ENCODE measurements at places on chromosomes 4 and X.

GRCh38 chr4:65983061-65983460 is 312.8 kb upstream of the EPHA5 start:
- peak; percentile 68 for DNase-seq

DNA sequence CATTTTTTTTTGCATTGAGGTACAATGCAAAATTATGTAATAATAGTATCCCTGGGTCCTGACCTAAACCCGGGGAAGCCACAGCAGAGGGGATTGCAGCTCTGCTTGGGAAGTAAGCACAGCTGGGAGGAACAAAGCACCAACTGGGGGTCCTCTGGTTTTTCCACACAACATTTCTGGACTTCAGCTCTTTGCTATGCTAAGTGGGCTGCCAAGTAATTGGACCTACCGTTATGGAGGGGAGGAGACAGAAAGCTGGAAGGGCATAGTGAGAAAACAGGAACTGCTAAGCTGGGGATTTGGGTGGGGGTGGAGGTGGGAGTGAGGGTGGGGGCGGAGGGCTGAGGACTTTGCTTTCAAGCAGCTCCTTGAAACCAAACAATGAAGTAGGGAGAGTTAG is 183.3 kb downstream of the ZIC3 start:
- no peak for DNase-seq

- peak; percentile 68 for DNase-seq
Observed at GRCh38 chr4:1177274-1178141, 5.1 kb upstream of the SPON2 start.

GRCh38 chrX:110132450-110133114 is 129.7 kb downstream of the TMEM164 start:
- no peak for DNase-seq

DNA sequence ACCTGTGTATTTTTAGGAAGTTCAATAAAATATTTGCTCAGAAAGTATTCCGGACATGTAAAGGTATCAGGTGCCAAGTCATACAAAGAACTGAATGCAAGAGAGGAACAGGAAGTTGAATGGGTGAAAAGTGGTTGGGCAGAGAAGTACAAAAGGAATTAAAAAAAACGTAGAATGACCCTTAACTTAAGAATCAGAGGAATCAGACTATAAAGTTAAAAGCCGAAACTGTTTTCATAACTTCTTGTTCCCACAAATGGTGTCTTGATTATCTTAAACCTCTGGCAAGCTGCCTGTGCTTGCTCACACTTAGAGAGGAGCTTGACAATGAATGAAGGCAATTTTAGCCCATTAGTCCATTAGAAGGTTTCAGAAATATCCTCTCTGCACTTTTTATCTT is 81.6 kb upstream of the HHIP start:
- peak; percentile 49 for DNase-seq

DNA sequence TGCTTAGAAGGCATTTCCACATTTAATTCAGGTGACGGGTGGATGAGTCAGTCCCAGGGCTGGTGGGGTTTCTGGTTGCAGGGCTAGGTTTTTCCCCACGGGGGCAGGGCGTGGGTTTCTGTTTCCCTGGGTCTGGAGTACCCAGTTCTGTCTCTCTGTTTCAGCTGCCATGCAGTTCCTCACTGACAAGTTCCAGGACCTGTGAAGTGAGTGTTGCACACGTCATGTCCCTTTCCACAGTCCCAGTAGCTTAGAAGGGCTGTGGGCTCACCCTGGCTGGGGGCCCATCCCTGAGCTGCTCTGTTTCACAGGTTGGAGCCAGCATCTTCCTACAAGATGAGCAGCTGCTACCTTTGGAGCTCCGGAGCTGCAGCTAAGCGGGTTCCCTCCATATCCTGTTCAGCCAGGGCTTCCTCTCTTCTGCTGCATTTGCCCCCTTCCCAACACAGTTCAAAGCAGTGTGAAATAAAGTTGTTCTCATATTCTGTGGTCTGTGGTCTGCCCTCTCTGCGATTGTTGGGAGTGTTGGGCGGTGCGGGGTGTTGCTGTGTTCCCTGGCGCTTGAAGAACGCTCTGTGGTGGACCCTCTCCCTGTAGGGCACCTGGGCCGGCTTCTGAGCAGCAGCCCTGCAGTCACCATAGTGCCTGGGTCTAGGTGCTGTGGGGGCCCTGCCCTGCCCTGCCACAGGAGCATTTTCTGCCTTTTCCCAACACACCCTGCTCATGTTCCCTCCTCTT is 3.9 kb downstream of the LOC101059915 start:
- DNase-seq = no peak

DNA sequence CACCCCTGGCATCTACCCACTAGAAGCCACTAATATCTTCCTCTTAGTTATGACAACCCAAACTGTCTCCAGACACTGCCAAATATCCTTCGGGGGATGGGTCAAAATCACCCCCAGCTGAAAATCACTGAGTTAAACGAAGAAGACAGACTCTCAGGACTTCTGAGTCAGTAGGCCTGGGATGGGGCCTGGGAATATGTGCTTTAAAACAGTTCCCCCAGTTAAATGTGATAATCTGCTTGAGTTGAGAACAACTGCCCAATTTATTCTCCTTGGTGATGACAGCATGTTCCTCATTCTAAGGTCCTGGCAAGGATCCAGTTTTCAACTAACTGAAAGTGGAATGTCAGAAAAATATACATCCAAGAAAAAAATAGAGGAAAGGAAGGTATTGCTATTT is 52.4 kb downstream of the CBLL2 start:
- DNase-seq = peak; percentile 37

GRCh38 chr4:76874176-76874575 is 23.8 kb downstream of the SOWAHB start:
- DNase-seq = no peak

- DNase-seq = no peak
Observed at GRCh38 chrX:38089173-38089982, 83.0 kb downstream of the SYTL5 start.

GRCh38 chr4:142549726-142550463 is 296.2 kb downstream of the INPP4B start:
- peak; percentile 96 for DNase-seq

DNA sequence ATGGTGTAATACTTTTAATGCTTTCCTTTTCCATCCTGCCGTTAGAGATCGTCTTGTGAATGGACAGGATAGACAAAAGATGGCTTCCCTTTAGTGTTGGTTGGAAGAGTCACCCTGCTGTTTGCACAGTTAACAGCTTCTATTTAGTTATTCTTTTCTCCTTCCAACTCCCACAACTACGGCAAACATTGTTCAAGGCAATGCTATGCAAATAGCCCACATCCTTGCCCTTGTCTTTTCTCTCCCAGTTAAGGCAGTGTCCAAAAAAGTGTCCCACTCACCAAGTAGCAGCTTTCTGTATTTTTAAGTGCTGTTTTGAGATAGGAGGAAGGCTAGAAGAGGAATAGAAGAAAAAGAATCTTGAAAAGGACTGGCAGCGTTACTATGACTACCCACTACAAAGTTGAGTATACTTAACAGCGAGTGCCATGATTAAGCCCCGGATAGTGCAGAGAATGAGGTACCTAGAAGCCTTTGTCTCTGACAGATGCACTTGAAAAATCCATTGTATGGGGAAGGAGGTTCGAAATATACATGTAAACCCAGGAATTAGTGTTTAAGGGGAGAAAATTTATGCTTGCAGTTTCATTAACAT is 12.1 kb upstream of the RUFY3 start:
- peak; percentile 55 for DNase-seq

DNA sequence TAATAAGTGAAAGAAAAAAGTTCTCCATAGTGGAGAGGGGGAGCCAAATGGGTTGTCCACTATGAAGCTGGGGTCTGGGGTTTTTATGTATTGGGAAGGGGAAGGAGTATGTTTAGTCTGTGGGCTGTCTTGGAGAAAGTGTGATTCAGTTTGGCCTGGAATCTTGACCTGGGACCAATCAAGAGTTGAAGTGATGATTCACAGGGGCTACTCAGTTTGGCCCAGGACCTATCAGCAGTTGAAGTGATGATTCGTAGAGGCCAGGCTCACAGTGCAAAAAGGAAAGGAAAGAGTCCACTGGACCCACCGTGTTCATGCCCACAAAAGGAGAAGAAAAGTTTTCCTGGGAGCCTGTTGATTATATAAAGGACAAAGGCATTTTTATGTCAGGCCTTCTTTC is 47.3 kb upstream of the RAB9B start:
- peak; percentile 37 for DNase-seq

DNA sequence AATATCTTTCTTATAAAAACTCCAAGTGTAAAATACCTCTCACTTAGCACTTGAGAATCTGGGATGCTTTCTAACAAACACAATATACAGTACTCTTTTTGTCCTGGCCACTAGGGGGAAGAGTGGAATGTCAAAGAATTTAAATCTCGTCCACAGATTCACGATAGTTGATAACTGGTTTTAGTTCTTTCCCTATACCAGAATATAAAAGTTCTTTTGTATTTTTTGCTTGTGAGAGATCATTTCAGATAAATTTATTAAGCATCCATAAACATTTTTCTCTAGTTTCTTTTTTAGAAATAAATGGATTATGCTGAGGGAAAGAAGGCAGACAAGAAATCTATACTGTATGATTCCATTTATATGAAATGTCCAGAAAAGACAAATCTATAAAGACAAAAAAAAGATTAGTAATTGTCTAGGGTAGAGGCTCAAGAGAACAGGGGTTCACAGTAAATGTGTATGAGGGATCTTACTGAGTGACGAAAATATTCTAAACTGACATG is 50.4 kb downstream of the MGARP start:
- DNase-seq = peak; percentile 36

GRCh38 chrX:7154041-7154597 is 6.2 kb upstream of the PUDP start:
- DNase-seq = no peak

- no peak for DNase-seq
Observed at GRCh38 chr4:143230683-143231082, 46.0 kb downstream of the USP38 start.

DNA sequence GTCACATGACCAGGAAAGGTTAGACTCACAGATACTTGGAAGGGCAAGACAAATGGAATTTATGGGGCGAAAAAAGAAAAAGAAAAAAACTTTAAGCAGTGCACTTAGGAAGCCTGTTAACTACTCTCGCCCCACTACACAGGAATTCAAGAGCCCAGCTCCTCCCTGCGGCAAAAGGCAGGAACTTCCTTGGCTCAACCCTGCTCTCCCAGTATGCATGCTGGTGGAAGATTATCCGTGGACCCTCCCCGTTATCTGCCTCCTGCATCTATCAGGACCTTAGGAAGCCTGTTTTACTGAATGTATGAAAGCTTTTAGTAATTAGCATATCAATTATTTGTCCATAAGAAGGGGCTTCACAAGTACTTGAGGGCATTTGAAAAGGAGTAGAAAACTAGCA is 40.1 kb upstream of the RPA4 start:
- no peak for DNase-seq

DNA sequence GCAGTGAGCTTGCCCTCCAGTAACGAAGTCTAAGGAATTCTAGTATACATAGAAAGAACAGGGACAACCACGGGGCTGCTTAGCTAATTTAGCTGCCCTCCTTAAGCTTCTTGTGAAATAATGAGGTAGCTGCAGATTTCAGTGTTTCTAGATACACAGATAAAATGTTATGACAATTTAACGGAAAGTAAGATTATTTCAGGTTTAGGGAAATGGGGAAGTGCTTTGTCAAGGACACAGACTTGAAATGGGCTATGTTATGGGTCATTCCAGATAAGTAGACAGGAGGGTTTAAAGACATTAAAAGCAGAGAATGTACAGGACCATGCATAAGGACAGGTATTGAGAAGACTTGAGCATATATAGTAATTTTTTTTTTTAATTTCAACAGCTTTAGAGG is 34.2 kb upstream of the ZNF518B start:
- no peak for DNase-seq

DNA sequence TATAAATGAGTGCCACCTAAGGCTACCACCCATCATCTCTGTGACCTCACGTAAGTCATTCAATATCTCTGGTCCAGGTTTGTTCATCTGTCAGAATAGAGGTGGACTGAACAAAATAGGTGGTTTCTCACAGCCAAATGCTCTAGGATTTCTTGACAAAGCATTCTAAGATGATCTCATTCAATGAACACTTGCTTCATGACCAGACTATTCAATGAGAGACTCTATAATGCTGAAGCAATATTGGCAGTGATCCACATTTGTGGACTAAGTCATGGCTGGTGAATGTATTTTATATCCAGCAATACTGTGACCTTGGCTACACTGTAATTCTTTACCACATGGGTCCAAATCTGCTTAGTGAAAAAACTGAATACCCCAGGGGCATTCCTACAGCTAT is 37.9 kb downstream of the LDB2 start:
- DNase-seq = peak; percentile 96

DNA sequence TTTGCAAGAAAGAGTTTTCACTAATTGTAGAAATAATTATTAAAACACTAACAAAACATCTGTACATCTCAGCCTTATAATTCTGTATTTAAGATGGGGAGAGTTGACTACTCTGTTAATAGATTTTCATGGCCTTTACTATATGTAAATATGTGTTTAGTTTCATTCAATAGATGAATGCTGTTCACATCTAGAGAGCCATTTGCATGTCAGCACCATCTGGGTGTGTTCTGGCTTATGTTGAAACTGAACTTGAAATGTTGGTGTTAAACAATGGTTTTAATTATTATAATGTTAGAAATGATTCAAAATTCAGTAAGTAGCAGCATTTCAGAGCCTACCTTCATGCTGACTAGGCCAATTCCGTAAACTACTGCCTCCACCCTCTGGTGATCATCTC is 102.5 kb upstream of the ADAD1 start:
- no peak for DNase-seq

DNA sequence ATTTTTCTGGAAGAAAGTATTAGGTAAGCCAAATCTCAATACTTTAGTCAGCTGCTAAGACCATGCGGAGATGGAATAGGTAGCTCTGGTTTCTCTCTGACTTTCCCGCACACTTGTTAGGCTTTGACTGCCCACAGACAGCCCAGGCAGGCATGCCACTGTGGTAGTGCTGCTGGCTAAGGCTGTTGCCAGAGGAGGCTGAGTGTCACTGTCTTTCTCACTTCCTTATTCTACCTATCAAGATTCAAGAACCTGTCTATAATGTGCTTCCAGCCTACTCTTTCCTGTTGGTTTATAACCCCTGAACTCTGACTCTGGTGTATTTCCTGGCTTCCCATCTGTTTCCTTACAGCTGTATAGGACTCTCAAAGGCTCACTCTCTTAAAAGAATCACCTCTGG is 81.8 kb upstream of the TRPC5 start:
- DNase-seq = no peak

DNA sequence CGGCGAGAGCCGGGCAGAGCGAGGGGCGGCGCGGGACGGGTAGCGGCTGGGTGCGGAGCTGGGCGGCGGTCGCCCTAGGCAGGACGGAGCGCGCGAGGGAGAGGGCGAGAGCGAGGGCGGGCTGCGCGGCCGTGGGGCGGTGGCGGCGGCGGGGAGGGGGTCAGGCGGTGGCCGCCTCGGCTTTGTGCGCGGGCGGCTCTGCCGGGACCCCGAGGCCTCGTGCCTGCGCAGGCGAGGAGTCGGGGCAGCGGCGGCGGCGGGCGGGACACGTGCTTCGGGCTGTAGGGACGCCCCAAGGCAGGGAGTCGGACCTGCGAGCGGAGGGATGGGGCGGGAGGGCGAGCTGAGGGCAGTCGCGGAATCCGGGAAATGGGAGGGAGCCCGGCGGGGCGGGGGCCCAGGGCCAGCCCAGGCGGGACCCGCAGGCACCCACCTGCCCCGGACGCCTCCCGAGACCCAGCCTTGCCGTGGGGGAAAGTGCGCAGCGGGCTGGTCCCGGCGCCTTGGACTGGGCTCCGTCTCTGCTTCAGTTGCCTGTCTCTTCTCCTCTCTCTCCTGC is 465 bp downstream of the BMPR1B start:
- peak; percentile 12 for DNase-seq

- peak; percentile 99 for DNase-seq
Observed at GRCh38 chr4:159390648-159391047, 287.8 kb downstream of the RAPGEF2 start.
